NCI-H187 treated with DMSO at 0.1 percent for 48 hours (cell line): ENCODE measurements at places on chromosomes 13 and 19.

- DNase-seq: no peak
These were observed 52.0 kb downstream of the ARHGEF7 start for GRCh38 chr13:111166882-111167675.

DNA sequence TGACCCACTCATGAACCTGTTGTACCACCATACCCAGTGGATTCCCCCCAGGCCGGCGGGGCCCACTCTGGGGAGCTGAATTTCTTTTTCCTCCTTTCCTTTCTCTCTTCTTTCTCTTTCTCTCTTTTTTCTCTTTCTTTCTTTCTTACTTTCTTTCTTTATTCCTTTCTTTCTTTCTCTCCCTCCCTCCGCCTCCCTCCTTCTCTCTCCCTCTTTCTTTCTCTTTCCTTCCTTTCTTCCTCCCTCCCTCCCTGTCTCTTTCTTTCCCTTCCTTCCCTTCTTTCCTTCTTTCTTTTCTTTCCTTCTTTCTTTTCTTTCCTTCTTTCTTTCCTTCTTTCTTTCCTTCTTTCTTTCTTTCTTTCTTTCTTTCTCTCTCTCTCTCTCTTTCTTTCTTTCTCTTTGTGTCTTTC lies 327.7 kb downstream of the ZNF536 start:
- DNase-seq: no peak

DNA sequence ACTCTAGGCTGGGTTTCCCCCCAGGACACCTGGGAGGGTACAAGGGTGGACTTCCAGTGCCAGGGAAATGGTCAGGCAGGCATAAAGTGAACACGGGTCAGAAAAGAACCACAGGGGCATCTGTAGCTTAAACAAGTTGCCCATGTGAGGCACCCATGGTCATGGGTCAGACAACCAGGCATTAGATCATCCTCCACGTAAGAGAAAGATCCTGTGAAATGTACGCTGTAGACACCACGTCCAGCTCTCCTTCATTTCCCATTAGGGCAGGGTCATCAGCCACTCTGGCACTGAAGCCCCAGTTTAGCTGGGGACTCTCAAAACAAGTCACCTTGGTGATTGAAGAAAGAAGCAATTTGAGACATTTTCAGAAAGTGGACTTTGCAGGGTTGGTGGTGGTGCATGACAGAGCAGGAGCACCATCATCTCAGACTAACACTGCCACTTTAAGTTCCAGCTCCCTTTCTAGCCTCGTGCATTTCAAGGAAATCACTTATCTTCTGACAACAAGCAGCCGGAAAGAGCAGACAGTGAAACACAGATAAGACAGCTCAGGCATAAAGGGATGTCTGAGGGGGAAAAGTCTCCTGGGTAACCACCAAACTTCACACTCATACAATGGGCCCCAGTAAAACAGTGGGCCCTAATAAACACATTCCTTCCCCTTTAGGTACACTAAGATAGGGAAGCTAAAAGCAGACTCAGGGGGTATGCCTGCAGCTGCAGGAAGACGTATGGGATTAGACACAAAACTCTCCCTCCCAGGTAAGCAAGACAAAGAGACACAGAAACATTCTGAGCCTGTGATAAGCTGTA lies 16.1 kb upstream of the SIGLEC6 start:
- DNase-seq: no peak

DNA sequence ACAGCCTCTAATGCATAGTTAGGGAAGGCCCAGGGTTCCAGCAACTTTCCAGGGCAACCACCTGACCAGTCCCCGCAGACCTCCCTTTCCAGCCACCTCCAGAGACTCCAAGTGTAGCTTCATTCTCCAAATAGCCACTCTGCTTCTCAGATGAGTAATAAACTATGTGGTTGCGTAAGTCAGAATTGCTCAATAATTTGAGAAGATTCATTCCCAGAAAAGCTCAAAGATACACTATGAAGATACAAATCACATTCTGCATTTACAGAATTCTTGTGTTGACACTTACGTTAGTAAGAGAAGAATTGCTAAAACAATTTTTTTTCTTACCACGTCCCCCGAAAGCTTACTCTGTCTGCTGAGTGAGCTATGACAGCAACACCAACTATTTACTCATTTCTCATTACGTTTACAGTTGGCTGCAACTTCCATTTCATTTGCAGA lies 8.2 kb upstream of the LATS2 start:
- DNase-seq: no peak

GRCh38 chr19:44525721-44526430 lies 3.6 kb downstream of the CEACAM20 start:
- no peak for DNase-seq

GRCh38 chr13:100855151-100855550 lies 180.6 kb upstream of the TMTC4 start:
- DNase-seq: no peak

GRCh38 chr19:30171795-30172612 lies 200.2 kb upstream of the ZNF536 start:
- no peak for DNase-seq

DNA sequence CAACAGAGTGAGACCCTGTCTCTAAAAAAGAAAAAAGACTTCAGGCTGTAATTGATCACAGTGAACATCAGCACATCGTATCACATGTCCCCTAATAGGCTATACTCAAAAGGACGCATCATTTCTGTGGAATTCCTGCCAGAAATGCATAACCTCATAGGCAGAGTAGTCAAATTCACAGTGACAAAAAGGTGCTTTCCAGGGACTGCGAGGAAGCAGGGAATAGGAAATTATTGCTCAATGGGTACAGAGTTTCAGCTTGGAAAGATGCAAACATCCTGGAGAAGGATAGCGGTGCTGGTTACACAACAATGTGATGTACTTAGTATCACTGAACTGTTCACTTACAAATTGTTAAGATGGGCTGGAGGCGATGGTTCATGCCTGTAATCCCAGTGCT lies 41.1 kb upstream of the MRI1 start:
- no peak for DNase-seq

DNA sequence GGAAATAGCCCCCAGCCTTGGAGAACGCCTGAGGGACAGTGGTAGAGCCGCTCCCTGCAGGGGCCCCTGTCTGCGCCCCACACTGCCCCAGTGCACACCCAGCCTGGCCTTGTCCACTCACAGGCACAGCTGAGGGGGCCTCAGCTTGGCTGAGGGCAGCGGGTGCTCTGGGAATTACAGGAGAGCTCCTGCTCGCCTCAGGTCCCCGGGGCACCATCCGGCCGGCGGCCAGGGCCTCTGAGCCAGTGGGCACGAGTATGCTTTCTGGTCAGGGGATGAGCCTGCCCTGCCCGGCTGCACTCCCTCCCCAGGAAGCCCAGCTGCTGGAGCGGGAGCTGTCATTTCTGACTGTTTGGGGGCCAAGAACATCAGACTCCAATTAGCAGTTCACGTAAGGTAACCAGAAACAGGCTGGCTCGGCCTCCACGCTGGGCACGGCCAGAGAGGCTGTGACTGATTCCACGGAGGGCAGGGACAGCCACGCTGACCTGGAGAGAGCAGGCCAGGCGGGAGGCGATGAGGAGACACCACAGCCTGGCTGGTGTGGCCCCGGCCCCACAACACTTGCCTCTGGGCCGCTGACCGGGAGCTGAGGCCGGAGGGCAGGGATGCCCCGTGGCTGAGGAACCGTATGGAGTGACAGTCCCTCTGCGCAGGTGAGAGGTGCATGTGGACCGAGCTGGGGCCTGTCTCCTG lies 15.4 kb downstream of the CEBPG start:
- DNase-seq: no peak

DNA sequence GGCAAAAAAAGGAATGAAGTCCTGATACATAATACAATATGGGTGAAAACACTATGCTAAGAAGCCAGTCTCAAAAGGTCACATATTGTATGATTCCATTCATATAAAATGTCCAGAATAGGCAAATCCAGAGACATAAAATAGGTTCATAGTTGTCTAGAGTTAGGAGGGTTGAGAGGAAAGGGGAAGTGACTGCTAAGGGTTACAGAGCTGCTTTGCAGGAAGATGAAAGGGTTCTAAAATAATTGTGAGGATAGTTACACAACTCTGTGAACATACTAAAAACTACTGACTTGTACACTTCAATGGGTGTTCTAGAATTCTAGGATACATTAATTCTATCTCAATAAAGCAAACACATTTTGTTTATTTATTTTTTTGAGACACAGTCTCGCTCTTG lies 25.7 kb downstream of the CAB39L start:
- no peak for DNase-seq

DNA sequence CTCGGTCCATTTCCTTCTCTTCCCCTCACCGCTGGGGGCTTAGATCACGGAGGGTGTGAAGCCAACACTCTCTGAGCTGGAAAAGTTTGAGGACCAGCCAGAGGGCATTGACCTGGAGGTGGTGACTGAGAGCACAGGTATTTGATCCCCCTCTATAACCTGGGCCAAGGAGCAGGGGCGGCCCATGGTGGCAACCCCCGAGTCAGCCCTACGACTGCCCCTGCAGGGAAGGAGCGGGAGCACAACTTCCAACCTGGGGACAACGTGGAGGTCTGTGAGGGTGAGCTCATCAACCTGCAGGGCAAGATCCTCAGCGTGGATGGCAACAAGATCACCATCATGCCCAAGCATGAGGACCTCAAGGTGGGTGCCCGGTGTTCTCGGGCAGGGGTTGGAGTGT lies 11.6 kb upstream of the TIMM50 start:
- no peak for DNase-seq

DNA sequence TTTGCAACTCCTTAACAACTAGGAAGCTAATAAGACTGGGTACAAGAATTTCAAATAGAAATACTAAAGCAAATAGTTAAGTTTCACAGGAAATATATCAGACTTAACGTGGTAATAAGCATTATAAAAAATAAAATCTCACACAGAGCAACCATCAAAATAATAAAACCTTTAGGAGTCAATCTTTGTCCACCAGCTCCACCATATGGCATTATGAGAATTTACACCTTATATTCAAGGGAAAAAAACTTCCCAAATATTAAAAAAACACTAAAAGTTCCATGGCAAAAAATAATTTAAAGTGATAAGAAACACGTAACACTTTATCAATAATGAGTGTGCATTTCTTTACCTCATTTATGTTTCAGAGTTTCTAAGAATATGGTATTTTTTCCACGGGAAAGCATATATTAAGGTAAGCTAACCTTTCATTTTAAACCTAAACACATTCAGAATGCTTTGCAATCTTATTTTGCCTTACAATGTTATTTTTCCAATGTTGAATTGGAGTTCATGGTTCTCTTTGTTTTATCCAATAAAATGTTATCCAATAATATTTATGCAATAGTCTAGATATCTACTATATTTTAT lies 423.2 kb upstream of the SGCG start:
- DNase-seq: no peak

DNA sequence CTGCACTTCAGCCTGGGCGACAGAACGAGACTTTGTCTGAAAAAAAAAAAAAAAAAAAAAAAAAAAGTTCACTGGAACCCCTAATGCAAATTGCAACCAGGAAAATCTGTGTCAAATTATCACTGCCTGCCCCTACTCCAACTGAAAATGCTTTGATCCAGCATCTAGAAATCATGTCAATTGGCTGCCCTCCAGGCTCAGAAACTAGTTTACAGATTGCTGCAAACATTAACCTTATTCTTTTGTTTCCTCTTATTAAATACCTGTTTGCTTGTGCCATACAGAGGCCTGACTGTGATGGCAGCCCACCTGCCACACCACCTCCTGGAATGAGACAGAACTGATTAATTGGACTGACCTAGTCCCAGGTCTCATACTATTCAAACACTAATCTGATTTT lies 18.6 kb upstream of the AKT2 start:
- DNase-seq: no peak

- DNase-seq: no peak
These were observed 353 bp downstream of the ENOX1 start for GRCh38 chr13:43786472-43786765.

DNA sequence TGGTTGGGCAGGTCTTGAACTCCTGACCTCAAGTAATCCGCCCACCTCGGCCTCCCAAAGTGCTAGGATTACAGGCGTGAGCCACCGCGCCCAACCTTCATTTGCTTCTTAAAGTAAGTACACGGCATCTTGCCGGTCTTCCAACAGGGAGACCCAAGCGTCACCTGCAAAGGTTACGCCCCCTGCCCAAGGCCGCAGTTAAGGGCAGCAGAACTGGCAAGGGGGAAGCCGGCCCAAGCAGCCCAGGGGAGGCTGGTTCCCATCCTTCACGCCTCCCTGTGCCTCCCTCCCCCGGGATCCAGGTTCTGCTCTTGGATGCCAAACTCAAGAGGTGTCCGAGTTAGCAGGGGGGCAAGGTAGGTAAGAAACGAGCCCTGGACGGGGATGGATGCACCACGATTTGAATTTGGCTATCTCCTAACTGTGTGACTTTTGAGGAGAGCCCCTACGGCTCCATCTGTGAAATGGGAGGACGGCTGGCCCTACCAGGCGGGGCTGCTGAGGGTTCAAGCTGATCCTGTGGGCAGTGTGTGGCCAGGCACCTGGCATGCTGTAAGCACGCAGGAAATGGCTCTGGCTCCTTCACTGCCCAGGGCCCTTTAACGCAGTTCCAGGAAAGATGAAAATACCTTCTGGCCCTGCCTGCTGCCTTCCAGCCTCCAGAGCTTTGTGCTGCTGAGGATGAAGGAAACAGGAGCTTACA lies 9.0 kb downstream of the RFX1 start:
- no peak for DNase-seq

GRCh38 chr13:59501004-59501403 lies 662.7 kb downstream of the DIAPH3 start:
- no peak for DNase-seq

DNA sequence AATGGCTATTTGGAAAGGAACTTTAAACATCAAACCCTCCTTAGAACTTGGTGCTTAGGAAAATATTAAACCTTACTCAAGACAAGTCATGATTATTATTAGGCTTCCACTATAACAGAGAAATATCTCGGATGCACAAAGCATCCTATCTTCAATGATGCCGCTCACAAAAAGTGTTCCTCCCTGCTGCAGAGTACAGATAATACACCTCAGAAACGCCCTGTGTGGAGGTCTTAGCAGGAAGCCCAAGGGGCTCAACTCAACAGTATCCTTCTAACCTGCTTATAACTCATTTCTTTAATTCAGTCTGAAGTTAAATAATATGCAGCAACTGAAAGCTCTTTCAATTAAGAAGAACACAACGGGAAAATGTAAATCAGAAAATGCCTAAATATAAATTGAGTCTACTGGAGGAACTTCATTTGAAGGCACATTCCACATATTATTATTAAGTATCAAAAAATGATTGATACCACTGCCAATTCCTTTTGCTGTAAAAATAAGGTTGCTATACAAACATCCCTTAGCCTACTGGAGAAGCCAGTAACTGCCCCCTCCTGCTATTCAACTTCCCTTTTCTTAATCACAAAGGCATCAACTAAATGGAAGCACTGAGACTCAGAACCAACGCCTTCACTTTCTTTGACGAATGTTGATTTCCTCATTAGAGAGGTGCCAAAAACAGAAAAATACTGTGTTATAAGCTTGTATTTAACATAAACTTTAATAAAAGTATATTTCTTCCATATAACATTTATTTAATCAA lies 12.0 kb downstream of the ELF1 start:
- DNase-seq: no peak

GRCh38 chr19:28574212-28574611 lies 638.7 kb downstream of the UQCRFS1 start:
- DNase-seq: no peak

GRCh38 chr19:10566658-10567410 lies 1.0 kb upstream of the KRI1 start:
- DNase-seq: no peak
